ENCODE measurements at places on chromosomes 4 and X.

- no peak for DNase-seq
Measured at GRCh38 chr4:19382993-19383756, 868.5 kb upstream of the SLIT2 start.

DNA sequence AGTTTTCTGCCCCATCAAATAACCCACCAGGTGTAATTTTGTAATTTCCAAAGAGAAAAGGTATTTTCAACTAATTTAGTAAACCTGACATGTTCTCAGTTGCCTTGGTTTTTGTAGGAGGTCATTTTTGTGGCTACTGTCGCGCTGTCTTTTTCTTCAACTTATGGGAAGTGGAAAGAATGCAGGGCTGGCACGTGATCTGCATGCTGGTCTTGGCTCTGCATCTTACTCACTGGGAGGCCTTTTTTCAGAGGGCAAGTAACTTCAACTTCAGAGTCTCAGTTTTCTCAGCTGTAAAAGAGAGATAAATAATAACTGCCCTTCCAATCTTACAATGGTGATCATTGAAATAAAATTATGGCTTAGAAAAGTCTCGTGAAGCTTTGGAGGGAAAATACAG, 109.9 kb upstream of the SMIM10 start:
- DNase-seq, result no peak

DNA sequence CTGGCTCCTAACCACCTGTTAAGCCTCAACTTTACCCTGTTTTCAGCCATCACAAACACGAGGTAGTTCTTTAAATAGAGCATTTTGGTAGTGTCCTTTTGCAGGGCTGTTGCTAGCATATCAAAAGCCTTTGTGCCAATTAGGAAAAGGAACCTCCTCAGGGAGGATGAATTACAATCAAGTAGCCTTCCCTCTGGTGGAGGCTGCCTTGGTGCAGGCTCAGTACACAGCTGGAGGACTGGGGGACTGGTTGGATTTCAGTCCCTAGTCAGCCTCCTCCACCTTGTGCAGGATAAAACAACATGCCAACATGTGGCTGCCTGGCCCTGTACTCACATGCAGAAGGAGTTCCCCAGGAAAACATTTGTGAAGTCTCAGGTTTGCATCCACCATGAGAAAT, 53.1 kb downstream of the RASGEF1B start:
- no peak for DNase-seq

- no peak for DNase-seq
Measured at GRCh38 chrX:119971184-119971583, 27.6 kb upstream of the NKAP start.

- DNase-seq, result no peak
Measured at GRCh38 chrX:108307132-108308085, 130.8 kb downstream of the COL4A6 start.

DNA sequence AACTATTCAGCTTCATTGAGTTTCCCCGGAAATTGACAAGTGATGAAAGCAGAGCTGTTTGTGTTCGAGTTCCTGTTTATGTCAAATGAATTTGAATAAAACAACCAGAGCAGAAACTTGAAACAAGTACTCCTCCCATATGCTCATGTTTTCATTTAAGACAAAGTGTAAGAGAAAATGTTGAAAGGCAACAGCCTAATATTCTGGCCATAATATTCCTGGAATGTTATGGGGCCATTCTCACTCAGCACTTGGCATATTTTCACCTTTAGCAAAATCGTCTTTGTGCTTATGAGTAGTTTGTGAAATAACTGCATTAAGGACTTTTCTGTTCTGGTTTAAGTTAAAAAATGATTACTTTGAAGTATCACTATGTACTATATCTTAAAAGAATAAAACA, 276.0 kb upstream of the FAT1 start:
- no peak for DNase-seq

DNA sequence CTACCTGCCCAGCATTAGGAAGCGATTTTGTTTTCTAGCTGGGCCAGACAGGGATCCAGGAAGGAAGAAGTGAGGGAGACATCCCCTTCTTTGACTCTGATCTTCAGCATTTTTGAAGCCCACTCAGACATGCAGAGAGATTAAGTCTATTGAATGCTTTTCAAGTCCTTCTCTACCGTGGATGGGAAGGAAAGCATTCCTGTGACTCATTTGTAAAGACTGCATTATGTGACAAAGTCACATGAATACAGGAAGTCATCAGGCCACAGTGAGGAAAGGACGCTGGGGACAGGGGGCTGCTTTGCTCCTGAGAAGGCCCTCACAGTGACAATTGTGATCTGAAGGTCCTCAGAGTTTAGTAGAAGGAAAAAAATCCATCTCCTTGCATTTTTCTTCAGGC, 67.4 kb upstream of the GBA3 start:
- no peak for DNase-seq

DNA sequence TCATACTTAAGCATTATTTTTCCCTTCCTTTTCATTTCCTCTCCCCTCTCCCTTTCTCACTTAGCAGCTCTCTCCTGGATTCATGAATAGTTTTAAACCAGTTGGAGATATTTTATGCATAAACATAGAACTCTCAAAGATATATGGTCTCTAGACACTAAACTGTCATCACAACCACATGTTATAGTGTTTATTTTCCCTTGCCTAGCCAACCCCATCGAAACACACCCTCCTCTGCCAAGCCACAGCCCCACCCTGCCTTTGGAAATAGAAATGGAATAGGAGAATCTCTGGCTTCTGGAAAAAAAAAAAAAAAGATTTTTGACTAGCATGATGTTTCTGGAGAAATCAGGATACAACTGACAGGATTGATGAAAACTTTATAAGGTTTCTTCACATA, 64.8 kb upstream of the RBPJ start:
- DNase-seq, result no peak

GRCh38 chrX:154734061-154734781, 16.7 kb downstream of the GAB3 start:
- DNase-seq, result peak; percentile 73

- no peak for DNase-seq
Measured at GRCh38 chrX:141609111-141609510, 19.6 kb downstream of the SPANXA2 start.

DNA sequence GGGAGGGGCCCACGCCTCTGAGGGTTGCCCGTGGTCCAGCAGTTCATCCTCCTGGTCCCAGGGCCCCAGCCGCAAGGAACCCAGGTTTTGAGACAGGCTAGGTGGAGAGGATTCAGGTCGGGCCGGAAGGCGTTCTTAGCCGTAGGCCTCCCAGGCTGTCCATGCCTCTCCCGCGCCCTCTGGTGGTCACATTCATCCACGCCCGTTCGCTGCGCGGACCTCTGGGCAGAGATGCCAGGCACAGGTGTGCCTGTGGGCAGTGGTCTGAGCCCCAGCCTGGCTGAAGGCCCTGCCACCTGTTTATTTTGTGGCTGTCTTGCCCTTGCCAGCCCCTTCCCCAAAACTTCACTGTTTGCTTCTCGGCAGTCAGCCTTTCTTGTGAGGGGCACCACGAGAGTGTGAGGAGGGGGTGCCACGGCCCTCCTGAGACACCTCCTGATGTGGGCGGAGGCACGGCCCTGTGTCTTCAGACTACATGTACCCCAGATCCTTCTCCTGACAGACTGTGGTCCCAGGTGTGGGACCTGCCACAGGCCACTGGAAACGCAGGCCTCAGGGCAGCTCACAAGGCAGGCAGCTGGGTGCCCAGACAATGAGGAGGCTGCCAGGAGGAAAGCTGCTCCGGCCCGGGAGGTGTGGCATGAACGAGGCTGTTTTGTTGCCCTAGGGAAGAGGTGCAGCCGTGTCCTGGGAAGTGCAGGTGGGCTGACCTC, 5.0 kb downstream of the UVSSA start:
- DNase-seq, result peak; percentile 82

DNA sequence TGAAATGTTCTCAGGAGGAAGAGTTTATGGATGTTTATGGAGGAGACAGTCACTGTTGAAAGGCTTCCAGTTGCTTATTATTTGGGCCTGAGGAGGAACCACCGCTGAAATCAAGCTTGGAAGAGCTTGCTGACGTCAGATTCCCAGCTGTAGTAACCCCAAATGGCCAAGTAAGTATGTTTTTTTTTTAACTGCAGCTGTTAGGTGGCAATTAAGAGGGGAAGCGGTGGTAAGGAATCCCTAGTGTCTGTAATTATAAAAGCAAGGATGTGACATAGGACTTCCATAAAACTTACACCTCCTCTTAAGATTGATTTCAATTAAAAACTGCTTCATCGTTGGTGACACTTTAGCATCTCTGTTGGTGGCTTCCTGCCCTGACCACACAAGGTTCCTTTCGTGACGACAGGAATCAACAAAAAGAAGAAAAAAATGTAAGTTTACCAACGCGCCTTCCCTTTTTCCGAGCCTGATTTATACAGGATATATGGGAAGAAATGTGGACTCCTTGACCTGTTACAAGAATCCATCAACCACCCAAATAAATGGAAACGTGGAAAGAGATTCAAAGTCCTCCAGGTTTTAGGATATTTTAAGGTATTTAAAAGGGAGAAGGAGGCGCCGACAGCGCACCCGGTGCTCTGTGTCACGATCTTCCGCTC, 884 bp downstream of the RELL1 start:
- DNase-seq, result peak; percentile 28

- no peak for DNase-seq
Measured at GRCh38 chr4:145177511-145177905, 2.9 kb downstream of the OTUD4 start.

DNA sequence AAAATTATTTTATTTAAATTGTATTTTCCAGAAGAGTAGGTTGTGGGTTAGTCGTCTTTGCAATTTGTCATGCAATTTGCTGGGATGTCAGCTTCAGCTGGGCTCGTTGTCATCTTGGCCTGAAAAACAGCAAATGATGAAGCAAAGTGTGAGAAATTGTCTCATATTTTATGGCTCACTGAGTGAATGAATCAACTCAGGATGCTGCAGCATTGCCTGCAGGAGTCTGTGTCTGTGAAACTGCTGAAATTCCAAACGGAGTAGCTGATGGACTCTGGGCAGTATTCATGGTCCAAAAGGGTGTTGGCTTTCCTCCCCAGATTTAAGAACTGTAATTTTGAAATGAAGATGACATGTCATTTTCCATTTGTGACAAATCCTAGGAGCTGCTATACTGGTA, 37.2 kb downstream of the CXCL8 start:
- DNase-seq, result no peak
